ENCODE measurements at places on chromosomes 13 and 19.

- DNase-seq: peak; percentile 69
Measured at GRCh38 chr19:3687774-3688706, 12.2 kb downstream of the PIP5K1C start.

- DNase-seq: no peak
Measured at GRCh38 chr13:95535243-95535642, 17.3 kb upstream of the CLDN10 start.

DNA sequence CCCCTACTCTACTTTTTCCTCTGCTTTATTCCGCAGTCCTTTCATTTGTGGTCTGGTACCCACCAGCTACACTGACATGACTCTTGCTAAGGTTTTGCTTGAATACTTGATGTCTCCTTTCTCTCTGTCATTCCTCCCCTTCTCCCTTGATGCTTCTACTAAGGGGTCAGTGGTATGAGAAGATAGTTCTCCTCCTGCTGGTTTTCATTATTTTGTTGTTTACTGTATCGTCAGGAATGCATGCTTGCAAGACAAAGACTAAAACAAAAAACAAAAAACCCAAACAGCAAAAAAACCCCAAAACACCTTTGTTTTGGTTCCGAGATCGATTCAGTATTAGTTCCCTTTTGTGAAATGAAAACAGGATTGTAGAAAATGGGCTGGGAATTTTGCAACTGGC, 59.5 kb downstream of the PCCA start:
- no peak for DNase-seq

DNA sequence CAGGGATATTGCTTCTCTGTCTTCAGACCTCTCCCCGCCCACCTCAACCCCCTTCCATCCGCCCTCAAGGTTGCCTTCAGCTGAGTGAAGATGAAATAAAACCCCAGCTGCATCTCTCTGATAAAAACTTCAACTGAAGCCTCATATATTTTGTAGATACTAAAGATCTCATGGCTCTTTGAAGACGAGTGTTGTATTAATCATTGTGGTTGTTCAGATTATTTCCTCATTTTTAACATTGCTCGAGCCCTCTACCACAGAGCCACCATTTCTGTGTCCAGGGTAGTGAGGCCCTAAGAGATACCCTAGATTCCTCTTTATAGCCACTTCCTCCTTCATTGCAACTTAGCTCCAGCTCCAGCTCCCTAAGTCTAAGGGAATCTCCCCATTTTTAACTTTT, 312.8 kb upstream of the ZNF507 start:
- no peak for DNase-seq

DNA sequence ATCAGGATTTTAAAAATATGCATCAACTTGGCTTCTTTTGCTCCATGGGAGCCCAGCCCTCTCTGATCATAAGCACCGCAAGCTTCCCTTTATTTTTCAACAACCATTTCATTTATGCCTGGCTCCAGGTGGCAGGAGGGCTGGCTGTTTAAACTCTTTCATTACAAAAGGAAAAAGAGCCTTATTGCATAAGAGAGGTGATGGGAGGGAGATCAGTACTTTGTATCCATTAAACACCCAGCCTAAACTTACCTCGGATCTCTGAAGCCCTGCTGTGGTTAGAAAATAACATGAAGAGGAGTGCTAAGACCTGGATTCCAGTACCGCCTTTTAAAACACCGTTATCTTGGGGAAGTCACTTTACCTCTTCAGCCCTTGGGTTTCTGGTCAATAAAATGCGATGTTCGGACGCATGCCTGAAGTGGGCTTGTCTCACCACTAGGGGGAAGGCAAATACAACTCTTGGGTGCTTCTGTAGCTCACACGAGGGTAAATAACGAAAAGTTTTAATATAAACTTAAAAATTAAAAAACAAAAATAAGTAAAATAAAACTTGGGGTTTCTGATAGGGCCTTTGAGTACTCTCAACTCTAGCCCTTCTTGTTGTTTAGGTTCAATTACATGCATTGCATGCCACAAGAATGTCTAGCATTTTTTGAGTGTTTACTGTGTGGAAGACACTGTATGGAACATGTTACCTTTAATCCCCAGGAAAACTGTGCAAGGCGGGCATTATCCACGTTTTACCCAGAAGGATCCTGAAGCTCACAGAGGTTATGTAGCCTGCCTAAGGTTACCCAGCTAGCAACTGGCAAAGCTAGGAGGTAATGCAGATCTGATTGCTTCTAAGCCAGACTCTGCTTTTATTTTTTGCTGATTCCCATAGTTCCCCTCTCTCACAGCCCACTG, 240.3 kb downstream of the LMO7 start:
- peak; percentile 42 for DNase-seq
